ENCODE measurements at places on chromosomes 7 and 10. TPM values are rescaled to one million over a fixed set of nuclear protein-coding genes. Genes with fewer than 3 reads are reported as not detected.

SPDYE3 gene
- total RNA-seq = not detected

OIT3 gene
- not detected for total RNA-seq

WDR86 gene
- total RNA-seq = 0.50 TPM

OPN1SW gene
- total RNA-seq = not detected

ANLN gene
- 69.0 TPM for total RNA-seq

PKD2L1 gene
- 0.18 TPM for total RNA-seq

RSPH10B gene
- not detected for total RNA-seq

RSU1 gene
- 74.9 TPM for total RNA-seq

MUC12 gene
- 0.50 TPM for total RNA-seq

EPDR1 gene
- total RNA-seq = 0.18 TPM

DNA sequence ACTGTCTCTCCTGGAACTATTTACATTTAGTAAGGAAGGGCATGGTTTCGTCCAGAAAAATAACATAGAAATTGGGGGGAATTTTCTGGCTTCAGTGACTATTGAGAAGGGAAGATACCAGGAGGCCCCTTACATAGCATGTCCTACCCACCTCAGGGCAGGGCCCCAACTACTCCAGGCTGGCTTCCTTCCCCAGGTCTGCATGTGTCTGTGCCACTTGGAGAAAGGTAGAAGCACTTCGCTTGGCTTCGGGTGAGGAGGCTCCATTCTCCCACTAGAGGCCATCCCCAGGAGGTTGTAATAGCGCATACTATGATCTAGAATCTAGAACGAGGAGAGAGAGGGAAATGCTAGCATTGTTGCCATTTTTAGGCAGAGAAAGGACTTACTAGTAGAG is 14.7 kb downstream of the LRGUK start:
- peaks cover 4% of the 10 kb centered on the region for H3K27me3 ChIP-seq
- H3K4me1 ChIP-seq = no peaks in the 10 kb centered on the region
- no peak overlapping the region for H3K27ac ChIP-seq
- no peak overlapping the region for H3K4me3 ChIP-seq
- no peak for DNase-seq

GRCh38 chr7:108244110-108244509 is 113.9 kb upstream of the LAMB4 start:
- H3K27ac ChIP-seq = no peak overlapping the region
- H3K27me3 ChIP-seq = peaks cover 6% of the 10 kb centered on the region
- H3K4me3 ChIP-seq = no peak overlapping the region
- no peaks in the 10 kb centered on the region for H3K36me3 ChIP-seq
- H3K4me1 ChIP-seq = no peaks in the 10 kb centered on the region

- H3K27me3 ChIP-seq = peaks cover 2% of the 10 kb centered on the region
- no peak overlapping the region for H3K4me3 ChIP-seq
- DNase-seq = no peak
- H3K27ac ChIP-seq = no peak overlapping the region
- no peaks in the 10 kb centered on the region for H3K36me3 ChIP-seq
These were observed 655.0 kb downstream of the SDK1 start for GRCh38 chr7:3955751-3956696.

DNA sequence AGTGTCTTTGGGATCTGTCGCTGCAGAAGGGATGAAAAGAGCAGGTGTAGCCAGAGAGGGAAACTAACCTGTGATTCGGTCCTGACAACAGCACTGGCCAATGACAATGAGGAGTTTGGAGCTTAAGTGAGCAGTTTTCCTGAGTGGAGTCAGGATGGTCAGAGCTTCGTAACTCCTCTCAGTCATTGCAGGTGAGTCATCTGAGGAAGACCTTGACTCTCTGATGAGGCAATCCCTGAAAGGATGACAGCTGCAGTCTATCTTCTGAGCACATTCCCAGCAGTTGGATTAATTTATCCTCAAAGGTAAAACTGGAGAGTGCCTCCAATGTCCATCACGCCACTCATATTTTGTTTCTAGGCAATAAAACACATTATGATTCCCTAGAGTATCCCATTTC is 401.9 kb downstream of the POM121L12 start:
- H3K27me3 ChIP-seq = no peaks in the 10 kb centered on the region
- DNase-seq = no peak
- no peaks in the 10 kb centered on the region for H3K36me3 ChIP-seq
- H3K27ac ChIP-seq = no peak overlapping the region
- H3K4me1 ChIP-seq = no peaks in the 10 kb centered on the region

DNA sequence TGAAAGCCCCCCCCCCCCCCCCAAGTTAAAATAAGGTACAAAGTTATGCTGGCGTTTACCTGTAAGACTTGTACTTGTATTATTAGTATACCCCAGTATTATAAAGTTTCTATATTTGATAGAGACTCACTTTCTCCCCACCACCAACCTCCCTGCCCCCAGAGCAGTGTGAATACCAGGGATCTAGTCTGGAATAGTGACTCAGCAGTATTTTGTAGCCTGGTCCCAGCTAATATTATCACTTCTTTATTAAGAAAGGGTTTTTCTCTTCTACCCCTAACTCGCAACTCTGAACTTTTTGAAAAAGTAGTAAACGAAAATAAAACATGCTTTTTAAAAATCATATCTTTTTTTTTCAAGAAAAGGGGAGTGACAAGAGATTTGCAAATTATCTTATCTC is 26.7 kb downstream of the GLI3 start:
- H3K4me3 ChIP-seq = no peak overlapping the region
- no peak overlapping the region for H3K27ac ChIP-seq
- no peaks in the 10 kb centered on the region for H3K36me3 ChIP-seq
- no peak for DNase-seq
- no peaks in the 10 kb centered on the region for H3K4me1 ChIP-seq

- H3K27ac ChIP-seq = no peak overlapping the region
- no peak for DNase-seq
- no peak overlapping the region for H3K4me3 ChIP-seq
- no peaks in the 10 kb centered on the region for H3K27me3 ChIP-seq
These were observed 12.4 kb downstream of the NET1 start for GRCh38 chr10:5424751-5425150.

DNA sequence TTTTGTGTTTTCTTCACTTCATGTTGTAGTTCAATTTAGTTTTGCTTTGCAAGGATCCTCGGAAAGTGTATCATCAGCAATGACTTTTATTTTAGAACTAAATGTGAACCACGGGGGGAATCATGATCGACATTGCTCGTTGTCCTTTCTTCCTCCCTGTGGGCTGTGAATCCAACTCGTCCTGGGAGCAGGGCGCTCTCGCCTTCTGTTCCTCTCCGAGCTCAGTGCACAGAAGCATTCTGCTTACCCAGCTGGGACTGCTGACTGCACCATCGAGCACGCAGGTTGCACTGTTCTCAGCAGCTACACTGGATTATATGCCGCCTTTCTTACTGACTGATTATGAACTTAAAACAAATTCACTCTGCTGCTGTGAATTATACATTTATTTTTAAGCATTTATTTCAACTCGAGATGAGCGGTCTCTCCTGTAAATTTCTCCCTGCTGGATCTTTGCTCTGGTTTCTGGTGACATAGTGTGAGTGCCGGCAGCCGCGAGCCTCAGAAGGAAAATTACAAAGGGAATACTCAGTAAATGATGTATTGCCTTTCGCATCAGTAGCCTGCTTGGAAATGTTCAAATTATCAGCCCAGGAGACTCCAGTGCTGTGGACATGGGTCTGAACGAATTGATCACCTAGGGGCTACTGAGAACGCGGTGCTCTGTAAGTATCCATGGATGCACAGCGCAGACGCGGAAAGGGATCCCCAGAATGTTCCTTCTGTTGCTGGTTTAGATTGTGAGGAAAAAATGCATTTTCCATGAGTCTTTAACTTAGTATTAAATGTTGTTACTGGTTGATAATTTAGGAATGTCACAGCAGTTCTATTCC is 92.6 kb downstream of the PTPRE start:
- H3K4me1 ChIP-seq = no peaks in the 10 kb centered on the region
- H3K27me3 ChIP-seq = peaks cover 40% of the 10 kb centered on the region
- H3K4me3 ChIP-seq = no peak overlapping the region
- no peaks in the 10 kb centered on the region for H3K36me3 ChIP-seq
- no peak for DNase-seq
- no peak overlapping the region for H3K27ac ChIP-seq

GRCh38 chr10:124010563-124011131 is 82.8 kb downstream of the CHST15 start:
- H3K27me3 ChIP-seq = no peaks in the 10 kb centered on the region
- no peak overlapping the region for H3K4me3 ChIP-seq
- no peaks in the 10 kb centered on the region for H3K36me3 ChIP-seq
- H3K27ac ChIP-seq = no peak overlapping the region

DNA sequence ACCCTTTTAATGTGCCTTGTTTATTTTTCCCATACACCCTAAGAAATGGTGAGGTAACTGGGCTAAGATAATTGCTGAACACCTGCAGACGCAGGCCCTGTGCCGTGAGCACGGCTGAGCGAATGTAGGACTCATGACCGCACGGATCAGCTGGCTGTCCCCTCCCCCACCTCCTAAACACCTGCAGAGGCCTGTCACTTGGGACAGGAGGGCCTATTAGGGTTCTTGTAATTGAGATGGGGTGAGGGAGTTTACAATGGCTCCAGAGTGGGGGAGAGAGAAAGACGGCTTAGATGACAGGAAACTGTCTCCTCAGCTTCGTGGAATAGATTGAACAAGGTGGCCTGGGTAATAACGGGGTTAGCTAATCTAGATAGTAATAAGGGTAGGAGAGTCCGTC is 291.7 kb upstream of the HABP2 start:
- H3K27me3 ChIP-seq = peaks cover 8% of the 10 kb centered on the region
- no peak for DNase-seq
- H3K4me3 ChIP-seq = no peak overlapping the region

- H3K4me1 ChIP-seq = no peaks in the 10 kb centered on the region
- no peaks in the 10 kb centered on the region for H3K27me3 ChIP-seq
- H3K4me3 ChIP-seq = no peak overlapping the region
- H3K27ac ChIP-seq = no peak overlapping the region
- peaks cover 33% of the 10 kb centered on the region for H3K36me3 ChIP-seq
- DNase-seq = no peak
These were observed 25.9 kb downstream of the ABRAXAS2 start for GRCh38 chr10:124827474-124827873.

- no peak for DNase-seq
- H3K4me3 ChIP-seq = no peak overlapping the region
- no peaks in the 10 kb centered on the region for H3K27me3 ChIP-seq
- H3K4me1 ChIP-seq = no peaks in the 10 kb centered on the region
These were observed 12.6 kb downstream of the CYP3A5 start for GRCh38 chr7:99667179-99667578.

DNA sequence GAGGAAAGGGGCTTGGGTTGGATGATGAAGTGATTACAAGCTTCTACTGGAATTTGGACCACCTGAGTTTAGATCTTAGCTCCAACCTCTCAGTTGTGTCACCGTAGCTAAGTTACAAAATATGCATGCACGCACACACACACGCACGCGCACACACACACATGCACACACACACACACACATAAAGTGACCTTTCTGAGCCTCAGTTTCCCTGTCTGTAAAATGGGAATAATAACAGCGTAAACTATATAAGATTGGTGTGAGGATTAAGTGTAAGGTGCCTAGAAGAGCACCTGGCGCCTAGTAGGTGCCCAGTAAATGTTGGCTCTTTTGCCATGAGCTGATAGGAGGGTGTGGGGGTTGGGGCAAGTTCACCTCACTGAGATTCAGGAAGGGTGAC is 12.6 kb upstream of the AQP1 start:
- no peaks in the 10 kb centered on the region for H3K36me3 ChIP-seq
- peaks cover 4% of the 10 kb centered on the region for H3K4me1 ChIP-seq
- DNase-seq = no peak
- H3K4me3 ChIP-seq = no peak overlapping the region
- H3K27me3 ChIP-seq = no peaks in the 10 kb centered on the region
- no peak overlapping the region for H3K27ac ChIP-seq

DNA sequence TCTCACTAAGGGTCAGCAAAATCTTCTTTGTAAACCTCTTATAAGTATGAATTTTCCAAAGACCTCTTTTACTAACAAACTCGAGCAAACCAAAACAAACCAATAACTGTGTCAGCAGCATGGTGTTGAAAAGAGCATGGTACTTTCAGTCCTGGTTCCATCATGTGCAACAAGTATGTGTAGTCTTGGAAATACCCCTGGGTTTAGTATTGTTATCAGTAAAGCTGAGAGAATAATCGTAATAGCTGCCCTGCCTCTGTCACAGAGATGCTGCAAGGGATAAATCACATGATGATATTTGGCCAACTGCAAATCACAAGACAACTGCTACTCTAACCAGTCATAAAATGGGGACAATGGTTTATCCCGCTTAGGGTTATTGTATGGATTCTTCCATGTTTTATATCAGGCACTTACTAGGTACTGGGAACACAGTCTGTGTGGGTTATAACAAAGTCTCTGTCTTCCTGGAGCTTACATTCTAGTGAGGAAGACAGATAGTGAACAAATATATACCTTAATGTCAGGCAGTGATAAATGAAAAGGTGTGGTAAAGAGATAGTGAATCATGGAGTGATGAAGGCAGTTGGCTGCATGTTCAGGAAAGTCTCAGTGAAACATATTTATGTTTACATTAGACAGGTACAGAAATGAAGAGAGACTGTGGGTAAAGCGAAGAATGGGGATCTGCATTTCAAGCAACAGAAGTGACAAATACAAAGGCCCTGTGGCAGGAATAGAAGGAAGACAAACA is 60.5 kb upstream of the C10orf90 start:
- no peaks in the 10 kb centered on the region for H3K27me3 ChIP-seq
- no peaks in the 10 kb centered on the region for H3K36me3 ChIP-seq
- no peak overlapping the region for H3K27ac ChIP-seq
- no peak for DNase-seq
- no peak overlapping the region for H3K4me3 ChIP-seq

DNA sequence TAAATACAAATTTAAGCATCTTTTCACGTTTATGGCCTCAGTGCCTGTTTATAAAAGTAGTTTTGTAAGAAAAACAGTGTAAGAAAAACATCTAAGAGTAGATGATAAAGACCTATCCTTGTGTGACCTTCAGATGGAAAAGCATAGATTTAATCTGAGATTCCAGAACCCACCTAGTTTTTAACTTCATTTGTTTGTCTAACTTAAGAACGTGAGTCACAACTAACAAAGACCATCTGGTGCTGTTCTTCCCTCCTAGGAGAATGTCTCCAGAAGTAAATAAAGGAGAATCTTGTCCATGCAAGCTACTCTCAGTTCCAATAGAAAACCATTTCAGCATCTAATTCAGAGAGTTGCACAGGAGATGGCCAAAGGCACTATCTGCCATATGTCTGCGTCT is 265.4 kb upstream of the C7orf33 start:
- DNase-seq = no peak
- peaks cover 4% of the 10 kb centered on the region for H3K36me3 ChIP-seq
- no peak overlapping the region for H3K4me3 ChIP-seq
- no peaks in the 10 kb centered on the region for H3K4me1 ChIP-seq
